NCI-H1105 (cell line): ENCODE measurements at places on chromosomes 1 and 21.
A peak's percentile ranks its signal among the peaks of the same experiment; 100 is the strongest.

- DNase-seq, result peak; percentile 89
Observed at GRCh38 chr1:150162862-150163706, 13.4 kb downstream of the PLEKHO1 start.

DNA sequence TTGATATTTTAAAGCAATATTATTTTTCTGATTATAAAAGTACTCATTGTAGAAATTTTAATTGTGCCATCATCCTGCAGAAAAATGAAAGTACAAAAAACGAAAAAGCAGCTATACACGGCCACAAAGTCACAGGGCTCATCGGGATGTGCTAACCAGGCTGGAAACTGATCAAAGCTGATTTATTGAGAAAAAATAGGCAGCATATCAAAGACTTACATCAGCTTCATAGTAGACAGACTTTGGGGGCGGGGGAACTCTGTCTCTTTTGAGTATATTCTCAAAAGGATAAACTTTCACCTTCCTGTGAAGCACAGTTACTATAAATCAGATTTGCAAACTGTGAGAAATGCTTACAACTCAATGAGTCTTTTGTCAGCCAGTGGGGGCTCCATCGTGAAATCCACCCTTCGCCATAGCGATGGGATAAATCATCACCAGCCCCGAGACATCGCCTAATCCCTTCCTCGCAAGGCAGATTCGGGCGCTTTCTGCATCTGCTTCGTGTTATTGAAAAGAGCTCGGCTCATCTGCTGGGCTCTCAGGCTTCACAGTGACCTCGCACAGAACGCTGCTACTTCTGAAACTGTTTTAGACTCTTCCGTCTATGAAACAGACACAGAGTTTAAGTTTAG lies 69.2 kb upstream of the ERG start:
- DNase-seq, result no peak

- DNase-seq, result no peak
Observed at GRCh38 chr1:45328680-45329079, 2.0 kb downstream of the HPDL start.

DNA sequence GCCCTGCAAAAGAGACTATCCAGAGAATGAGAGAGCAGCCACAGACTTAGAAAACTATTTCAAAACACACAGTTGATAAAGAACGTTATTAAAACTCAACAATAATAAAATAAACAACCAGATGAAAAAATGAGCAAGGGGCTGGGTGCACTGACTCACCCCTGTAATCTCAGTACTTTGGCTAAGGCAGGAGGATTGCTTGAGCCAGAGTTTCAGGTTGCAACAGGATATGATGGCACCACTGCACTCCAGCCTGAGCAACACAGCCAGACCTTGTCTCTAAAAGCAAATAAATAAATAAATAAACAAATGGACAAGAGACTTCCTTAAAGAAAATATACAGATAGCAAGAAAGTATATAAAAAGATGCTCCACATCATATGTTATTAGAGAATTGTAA lies 144.6 kb downstream of the LRRIQ3 start:
- DNase-seq, result no peak

GRCh38 chr1:238443687-238444086 lies 553.0 kb upstream of the ZP4 start:
- no peak for DNase-seq
